ENCODE measurements at places on chromosomes 3 and 15.

DNA sequence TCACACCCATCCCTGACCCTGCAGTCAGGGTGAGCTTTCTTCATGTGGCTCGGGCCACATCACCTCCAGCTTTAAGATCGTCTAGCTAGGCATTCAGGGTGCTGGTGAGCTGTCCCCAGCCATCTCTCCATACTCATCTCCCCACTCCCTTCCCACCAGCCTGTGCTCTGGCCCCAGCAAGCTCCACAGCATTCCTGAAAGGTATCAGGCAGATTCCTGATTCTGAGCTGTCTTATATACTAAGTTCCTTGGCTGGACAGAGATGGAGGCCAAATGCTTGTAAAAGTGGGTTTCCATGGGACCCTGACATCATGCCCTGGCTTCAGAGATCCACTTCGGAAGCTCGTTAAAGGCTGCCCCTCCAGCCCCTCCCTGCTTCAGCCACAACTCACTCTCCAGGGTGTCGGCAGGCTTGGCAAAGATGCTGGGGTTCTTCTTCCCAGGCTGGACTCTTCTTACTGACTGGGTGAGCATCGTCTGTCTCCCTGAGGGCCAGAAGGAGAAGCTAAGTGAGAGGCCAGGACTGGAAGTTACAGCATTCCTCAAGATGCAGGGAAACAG, 3.9 kb downstream of the CILP start:
- DNase-seq = no peak

GRCh38 chr3:183038757-183039156, 58.4 kb upstream of the DCUN1D1 start:
- no peak for DNase-seq

- DNase-seq = no peak
Observed at GRCh38 chr15:77722759-77723460, 90.2 kb upstream of the LINGO1 start.

DNA sequence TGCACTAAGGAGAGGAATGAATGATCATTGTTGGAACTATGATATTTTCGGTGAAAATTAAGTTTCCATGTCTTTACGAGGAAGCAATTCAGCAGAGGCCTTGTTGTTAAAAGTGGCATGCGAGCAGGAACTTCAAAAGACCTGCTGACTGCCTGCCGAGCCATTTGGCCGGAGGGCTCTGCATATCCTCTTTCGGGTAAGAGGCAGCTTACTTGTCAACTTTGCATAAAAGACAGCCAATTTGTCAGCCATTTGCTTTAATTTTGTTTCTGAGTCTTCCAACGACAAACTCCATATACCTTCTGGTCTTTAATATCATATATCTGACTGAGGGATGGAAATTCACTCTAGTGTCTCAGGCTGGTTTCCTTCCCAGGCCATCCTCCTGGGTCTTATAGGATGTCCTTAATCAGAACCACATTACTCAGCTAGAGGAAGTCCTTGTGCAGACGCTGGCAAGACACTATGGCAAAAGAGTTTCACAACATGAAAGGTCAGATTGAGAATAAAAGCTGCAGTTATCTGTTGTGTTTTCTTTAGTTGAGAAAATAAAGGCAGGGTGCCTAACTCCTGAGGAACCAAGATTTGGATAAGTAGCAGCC, 128.7 kb upstream of the WNT5A start:
- no peak for DNase-seq

DNA sequence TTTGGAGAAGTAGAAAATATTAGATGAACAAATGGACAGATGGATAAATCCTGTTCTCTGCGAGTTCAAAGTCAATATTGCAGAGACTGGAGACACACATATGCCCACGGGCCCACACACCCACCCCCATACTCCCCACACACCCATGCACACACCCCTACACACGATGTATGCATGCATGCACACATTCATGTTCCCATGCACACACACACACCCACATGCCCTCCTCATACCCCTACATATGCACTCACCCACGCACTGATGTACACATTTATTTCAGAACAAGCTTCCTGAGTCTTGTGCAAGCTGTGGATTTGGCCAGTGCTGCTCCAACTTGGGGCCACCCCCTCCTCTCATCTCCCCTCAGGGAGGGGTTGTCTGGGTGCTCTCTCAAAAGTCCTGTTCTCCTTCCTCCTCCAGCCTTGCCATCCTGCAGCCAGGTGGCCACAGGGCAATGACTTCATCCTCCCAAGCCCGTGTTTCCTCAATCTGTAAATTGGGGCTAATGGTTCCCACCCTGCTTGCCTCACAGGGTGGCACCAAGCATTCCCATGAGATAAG, 16.4 kb downstream of the MAPKAPK3 start:
- DNase-seq = no peak

DNA sequence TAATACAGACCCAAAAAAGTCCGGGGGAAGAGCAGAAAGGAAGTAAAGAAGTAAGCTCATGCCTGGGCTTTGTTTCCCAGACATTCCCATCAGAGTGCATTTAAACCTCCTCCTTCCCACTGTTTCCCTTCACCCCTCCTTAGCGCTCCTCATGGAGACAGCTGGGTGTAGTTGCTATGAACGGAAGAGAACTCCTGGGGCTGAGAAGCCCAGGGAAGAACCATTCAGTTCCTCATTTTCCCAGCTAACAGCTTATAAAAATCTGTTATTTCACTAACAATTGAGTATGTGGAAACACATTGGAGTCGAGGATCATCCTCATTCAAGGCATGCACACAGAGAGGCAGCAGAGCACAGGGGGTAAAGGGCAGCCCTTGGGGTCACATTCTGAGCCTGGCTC, 299.3 kb downstream of the SHQ1 start:
- DNase-seq = no peak

DNA sequence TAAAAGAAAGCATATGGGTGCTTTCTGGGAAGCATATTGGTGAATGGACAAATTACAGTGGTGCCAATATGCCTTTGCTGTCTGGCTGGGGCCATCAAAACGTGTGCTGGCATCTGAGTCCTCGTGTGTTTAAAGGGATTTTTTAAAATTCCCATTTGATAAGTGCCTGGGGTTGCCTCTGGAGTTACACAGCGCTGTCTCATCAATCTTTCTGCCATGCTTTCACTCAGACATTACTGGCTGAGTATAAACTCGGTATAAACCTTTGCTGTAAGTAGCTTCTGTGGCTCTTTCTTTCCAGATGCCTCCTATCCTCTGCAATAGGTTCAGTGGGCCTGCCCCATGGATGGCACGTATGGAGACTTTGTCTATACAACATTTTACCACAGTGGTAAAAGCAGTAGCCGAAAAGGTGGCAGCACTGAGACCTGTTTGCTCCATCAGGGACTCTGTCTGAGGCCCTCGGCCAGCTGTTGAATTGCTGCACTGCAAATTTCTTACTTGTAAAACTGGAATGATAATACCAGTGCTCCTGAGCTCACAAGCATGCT, 195.5 kb downstream of the LPP start:
- DNase-seq = no peak

DNA sequence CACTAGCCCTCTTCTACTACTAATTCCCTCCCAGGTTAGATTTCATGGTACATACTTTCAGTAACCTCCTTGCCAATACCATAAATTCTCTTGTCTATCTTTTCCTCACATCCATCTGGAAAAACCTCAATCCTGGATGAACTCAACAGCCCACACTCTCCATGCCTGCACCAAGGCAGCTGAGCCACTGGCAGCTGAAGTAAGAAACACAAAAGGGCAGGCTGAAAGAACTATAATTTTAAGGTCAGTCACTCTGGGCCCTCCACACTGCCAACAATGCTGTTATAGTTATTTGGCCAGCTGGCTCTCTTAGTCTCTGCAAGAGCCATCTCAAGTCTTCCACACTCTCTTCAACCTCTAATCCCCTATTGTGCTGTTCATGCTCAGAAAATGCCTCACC, 15.1 kb upstream of the TIPARP start:
- no peak for DNase-seq

- DNase-seq = no peak
Observed at GRCh38 chr3:159902546-159903314, 85.9 kb upstream of the IL12A start.

GRCh38 chr3:45551214-45552010, 43.1 kb upstream of the LIMD1 start:
- DNase-seq = no peak

DNA sequence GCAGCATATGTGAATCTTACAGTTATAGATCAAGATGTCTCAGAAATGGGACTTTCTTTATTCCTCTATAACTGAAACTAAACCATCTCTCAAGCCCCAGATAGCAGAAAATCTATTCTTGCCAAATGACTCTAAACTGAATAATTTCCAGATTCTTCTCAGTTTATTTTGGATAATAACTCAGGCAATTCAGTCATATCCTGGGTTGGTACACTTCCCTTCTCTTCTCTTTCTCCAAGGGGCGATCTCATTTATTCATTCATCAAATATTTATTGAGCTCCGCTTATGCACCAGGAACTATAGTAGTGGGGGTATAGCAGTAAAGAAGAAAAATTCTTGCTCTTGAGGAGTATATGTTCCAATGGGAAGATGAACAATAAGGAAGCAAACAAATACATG, 13.5 kb upstream of the PCOLCE2 start:
- DNase-seq = no peak

- no peak for DNase-seq
Observed at GRCh38 chr3:40572588-40572987, 47.8 kb downstream of the ZNF621 start.

DNA sequence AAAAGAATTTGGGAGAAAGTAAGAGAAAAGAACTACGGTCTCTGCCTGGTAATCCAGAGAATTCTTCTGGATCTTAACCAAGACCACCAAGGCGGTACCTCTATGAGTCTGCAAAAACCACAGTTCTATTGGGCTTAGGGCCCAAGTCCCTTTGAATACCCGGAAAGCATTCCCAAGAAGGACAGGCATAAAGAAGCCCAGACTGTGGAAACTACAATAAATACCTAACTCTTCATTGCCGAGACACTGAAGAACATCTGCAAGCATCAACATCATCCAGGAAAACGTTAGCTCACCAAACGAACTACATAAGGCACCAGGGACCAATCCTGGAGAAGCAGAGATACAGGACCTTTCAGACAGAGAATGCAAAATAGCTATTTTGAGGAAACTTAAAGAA, 162.3 kb upstream of the TMC3 start:
- no peak for DNase-seq

DNA sequence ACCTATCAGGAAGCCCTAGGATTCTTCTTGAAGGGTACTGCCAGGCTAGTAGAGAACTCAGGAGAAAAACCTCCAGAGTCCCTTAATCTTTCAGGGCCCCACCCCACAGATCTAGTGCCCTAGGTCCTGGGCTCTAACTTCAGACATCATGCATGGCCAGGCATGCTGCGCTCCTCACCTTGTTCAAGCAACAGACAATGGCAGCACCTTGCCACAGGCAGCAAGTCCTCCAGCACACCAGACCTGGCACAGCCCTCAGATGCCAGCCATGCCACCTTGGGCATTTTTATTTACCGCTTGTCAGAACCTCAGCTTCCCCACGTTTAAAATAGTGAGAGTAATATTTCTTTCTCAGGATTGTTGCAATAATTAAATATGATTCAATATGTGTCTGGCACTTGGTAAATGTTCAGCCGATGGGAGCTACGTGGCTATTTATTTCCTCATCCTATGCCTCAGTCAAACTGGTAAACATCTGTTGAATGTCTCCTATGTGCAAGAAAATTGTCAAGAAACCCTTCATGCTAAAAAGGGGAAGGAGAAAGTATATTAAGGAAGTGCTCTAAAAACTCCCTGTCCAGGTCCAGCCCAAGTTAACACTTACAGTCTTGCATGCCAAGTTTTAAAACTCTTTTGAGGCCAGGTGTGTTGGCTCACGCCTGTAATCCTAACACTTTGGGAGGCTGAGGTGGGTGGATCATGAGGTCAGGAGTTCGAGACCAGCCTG, 14.5 kb upstream of the CCR1 start:
- no peak for DNase-seq

DNA sequence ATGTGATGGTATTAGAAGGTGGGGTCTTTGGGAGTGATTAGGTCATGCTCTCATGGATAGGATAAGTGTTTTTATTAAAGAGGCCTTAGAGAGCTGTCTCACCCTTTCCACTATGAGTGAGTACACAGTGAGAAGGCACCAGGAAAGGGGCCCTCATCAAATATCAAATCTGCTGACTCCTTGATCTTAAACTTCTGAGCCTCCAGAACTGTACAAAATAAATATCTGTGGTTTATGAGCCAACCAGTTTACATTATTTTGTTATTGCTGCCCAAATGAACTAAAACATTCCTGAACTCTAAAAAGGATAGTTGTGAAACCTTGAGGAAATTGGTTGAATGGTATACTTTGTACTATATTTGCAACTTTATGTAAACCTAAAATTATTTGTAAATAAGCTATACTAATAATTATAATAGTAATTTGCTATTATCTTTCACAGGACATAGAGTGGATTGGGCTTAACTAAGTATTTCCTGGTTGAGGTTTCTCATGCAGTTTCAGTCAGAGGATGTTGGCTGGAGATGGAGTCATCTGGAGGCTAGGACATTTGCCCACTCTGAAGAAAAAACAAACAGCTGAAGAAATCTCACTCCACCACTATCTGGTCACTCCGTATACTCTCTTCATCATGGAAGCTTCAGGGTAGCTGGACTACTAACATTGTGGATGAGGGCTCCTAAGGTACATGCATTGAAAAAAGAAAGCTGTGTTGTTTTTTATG, 1068.6 kb upstream of the CADM2 start:
- no peak for DNase-seq

GRCh38 chr3:66362541-66362941, 138.3 kb downstream of the LRIG1 start:
- DNase-seq = no peak

DNA sequence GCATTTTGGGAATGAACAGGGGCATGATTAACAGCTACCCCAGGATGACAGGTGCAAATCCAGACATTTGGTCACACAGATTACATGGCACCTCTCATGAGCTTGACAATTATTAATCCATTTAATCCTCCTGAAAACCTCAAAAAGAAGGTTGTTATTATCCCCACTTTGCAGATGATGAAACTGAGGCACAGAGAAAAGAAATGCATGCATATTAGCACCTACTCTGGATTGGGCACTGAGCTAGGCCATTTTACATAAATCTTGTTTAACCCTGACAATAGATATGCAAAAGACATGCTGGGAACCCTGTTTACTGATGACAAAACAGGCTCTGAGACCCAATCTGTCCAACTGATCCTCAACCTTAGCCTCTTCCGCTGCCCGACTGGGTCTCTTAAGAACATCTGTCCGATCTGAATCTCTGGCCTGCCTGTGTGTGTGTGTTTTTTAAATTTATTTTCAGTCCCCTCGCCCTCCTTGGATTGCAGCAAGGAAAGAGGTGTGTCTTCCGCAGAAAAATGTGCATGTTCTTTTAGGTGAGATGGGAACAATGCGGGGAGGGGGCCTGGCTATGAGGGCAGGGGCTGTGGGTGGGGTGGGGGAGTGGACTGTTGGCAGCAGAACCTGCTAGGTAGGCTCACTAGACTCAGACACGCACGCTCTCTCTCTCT, 162.5 kb downstream of the WNT7A start:
- no peak for DNase-seq

DNA sequence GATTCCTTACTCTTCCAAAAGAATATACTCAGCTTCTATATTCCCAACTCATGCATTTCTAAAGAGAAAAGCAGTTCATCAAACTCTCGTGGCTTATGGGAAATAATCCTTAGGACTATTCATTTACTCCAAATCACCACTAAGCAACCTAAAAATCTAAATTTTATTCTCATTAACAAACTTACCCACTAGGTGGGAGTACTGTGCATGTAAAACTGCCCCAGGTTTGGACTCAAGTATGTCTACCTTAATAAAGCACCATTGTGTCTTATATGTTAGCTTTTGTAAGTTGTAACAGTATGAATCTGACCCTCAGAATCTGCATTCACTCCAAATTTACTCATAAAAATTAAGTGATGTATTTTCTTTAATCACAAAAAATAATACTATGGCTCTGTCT, 25.3 kb downstream of the RAD18 start:
- no peak for DNase-seq

Measured in CD4-positive, alpha-beta T cell treated with Interleukin-17A for 4 hours (primary cell).